RWPE1 (cell line): ENCODE measurements at places on chromosomes 5 and 9.
A peak's percentile ranks its signal among the peaks of the same experiment; 100 is the strongest.

- DNase-seq: peak; percentile 70
Measured at GRCh38 chr9:132210472-132211145, 48.8 kb downstream of the NTNG2 start.

DNA sequence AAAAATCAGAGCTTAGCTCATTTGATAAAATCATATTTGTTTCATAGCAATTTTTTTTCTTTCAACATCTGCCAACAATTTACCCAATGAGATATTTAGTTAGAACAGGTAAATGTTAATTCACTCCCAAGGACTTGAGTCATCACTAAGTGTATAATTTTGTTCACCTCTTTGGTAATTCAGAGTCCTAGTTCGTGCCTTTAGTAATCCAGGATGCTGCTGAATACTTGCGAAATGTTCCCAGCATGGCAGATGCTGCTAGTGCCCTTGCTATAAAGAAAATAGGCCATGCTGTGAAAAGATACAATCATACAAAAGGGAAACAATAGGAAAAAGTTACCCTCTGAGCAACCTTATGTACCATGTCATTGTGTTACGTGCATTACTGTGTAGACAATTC, 210.5 kb downstream of the CSNK1G3 start:
- no peak for DNase-seq

GRCh38 chr9:111661802-111662521, 557 bp downstream of the GNG10 start:
- DNase-seq: peak; percentile 53

- no peak for DNase-seq
Measured at GRCh38 chr5:88847420-88847819, 35.6 kb downstream of the MEF2C start.

- DNase-seq: no peak
Measured at GRCh38 chr5:154860123-154860522, 1.7 kb downstream of the CNOT8 start.

GRCh38 chr5:125143011-125143410, 396.6 kb upstream of the ZNF608 start:
- no peak for DNase-seq

DNA sequence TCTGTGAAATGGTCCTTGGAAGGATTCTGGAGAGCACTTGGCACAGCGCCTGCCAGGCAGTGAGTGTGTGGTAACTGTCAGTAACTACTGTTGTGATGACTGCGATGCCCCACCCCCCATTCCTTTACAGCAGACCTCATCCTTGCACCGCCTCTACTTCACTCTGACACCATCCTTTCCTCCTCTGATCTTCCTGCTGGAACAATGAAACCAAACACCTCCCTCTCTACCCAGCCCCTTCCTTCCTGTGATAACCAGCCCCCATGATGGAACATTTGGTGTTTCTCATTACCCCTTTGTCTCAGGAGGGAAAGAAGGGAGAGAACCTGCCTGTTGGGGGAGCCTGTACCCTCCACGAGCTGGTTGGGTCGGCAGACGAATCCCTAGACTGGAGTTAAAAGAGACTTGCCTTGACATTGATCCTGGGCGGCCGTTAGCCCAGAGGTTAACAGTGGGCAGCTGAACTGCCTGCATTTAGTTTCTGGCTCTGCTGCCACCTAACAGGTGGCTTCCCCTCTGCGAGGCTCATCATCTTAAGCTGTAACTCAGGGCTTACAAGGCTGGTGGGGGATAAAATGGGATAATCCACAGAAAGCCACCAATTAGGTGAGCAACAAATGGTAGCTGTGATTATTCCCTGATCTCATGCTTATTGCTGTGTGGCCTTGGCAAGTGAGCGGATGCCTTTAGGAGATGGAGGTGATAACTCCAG, 34.2 kb upstream of the GRPEL2 start:
- DNase-seq: peak; percentile 26

- DNase-seq: no peak
Measured at GRCh38 chr5:7856855-7857254, 5.9 kb upstream of the CFAP90 start.

GRCh38 chr5:150846654-150847333, 473 bp downstream of the IRGM start:
- DNase-seq: peak; percentile 86

- peak; percentile 78 for DNase-seq
Measured at GRCh38 chr9:34403554-34404380, 27.1 kb upstream of the MYORG start.

DNA sequence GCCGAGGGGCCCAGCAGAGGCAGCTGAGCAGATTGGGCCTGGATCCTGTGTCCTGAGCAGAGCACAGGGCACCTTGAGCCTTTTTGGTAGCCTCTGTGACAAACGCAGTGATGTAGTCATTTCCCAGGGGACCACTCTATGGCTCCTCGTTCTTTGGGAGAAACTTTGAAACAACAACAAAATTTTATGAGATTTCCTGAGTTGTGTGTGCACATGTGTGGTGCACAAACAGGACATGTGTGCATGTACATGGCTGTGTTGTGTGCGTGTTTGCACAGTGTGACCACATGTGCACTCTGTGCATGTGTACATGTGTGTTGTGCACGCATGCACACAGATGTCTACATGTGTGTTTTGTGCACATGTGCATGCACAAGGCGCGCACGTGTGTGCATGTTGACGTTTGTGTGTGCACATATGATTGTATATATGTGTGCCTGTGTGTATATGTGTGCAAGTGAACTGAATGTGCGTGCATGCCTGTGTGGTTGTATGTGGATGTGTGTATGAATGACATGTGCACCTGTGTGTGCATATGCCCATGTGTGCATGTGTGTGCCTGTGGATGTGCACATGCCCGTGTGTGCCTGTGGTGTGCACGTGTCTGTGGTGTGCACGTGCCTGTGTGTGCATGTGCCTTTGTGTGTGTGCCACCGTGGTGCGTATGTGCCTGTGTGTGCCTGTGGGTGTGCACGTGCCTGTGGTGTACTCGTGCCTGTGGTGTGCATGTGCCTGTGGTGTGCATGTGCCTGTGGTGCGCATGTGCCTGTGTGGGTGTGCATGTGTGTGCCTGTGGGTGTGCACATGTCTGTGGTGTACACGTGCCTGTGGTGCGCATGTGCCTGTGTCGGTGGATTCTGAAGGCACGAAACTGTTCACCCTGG, 221.6 kb downstream of the CACNA1B start:
- no peak for DNase-seq

DNA sequence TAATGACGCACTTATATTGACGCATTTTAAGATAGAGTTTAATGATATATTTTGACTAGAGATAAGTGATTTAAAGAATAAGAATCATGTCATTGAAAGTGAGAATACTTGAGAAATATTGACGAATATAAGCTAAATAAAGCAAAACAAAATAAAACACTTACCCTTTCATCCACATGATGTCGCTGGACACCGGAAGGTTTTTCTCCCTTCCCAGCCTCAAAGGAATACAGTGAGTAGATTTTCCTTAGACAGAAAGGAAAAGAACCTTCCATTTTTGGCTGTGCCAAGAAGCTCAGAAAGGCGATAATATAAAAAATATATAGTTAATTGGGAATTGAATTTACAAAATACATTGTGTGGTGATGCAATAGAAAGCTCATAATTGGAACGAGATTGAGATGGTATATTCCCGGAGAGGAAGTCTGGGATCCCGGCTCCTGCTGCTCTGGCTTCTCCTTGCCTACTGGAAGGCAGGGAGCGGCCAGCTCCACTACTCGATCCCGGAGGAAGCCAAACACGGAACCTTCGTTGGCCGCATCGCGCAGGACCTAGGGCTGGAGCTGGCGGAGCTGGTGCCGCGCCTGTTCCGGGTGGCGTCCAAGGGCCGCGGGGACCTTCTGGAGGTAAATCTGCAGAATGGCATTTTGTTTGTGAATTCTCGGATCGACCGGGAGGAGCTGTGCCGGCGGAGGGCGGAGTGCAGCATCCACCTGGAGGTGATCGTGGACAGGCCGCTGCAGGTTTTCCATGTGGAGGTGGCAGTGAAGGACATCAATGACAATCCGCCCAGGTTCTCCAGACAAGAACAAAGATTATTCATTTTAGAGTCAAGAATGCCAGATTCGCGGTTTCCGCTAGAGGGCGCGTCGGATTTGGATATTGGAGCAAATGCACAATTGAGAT, at the start of gene PCDHA5:
TSS of gene PCDHA5 (plus strand) at position 239 of the 906 bp plus-strand sequence.
- DNase-seq: no peak

- no peak for DNase-seq
Measured at GRCh38 chr9:7174301-7174700, 416.5 kb downstream of the KDM4C start.

DNA sequence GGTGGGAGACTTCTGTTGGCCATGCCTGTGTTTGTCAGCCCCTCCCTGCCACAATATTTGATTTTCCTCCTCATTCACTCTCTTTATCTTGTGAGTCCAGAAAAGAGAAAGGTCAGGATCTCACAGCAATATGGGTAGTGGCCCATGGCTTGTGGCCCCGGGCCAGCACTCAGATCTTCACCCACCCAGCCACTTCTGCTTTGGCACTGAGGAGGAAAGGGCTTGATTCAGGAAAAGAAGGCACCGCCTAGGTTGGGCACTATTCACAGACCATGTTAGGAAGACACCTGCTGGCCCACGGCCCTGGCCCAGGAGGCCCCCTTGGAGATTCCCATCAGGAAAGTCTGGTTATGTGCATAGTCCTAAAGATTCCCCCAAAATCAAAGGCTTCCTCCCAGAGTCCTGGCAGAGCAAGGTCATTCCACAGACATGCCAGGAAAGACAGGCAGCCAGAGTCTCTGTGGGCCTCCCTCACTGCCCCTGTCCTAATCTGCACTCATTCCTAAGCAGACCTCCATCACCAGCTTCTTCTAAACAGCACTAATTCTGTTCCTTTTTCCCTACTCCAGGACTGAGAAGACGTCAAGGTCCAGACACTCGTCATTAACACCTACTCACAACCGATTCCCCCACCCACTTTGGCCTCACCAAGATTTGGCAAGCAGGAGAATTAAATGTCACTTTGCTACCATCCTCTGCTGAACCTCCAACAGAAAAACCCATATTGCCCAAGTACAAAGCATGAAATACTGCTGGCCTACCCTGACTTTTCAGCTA, 179.3 kb downstream of the DEPDC1B start:
- no peak for DNase-seq

- DNase-seq: no peak
Measured at GRCh38 chr9:113454914-113455761, 8.4 kb upstream of the RGS3 start.

DNA sequence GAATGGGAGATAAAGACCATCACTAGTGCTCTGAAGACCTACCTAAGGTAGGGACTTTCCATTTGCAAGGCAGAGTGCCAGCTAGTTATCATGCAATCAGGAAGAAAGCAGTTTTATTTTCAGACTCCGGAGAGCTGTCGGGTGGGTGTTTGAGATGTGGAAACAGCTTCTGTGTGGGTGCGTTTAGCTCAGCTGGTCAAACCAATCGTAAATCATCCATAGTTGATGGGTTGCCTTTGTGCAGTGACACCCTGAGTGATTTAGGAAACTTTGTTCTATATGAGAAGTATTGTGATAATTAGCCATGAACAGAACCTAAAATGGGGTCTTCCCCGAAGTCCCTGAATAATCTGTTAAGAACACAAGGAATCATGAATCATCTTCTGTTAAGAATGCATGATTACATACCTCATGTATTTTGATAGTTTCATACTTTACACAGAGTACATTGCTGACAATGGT, 284.3 kb downstream of the ARHGAP26 start:
- DNase-seq: no peak

DNA sequence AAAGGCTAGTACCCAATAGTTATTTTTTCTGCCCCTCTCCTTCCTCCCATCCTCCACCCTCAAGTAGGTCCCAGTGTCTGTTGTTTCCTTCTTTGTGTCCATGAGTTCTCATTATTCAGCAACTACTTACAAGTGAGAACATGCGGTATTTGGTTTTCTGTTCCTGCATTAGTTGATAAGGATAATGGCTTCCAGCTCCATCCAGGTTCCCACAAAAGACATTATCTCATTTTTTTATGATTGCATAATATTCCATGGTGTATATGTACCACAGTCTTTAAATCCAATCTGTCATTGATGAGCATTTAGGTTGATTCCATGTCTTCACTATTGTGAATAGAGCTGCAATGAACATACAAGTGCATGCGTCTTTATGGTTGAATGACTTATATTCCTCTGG, 128.3 kb upstream of the ANKRD55 start:
- DNase-seq: no peak

DNA sequence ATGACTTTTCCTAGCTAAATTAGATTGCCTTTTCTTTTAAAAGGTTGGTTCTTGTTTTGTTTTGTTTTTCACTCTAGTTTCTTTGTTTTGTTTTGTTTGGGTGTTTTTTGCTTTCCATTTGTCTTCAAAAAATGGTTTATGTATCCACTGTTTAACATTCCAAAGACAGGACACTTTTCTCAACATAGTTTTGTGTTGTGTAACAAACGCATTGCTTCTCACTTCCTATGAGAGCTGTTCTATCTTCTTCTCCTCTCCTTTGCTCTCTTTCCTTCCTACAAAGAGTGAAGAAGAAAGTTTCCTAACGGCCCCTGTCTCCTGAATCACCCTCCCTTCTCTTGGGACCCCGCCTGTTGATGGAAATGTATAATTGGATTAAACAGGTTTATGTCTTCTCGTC, 539.7 kb downstream of the ACTL7B start:
- no peak for DNase-seq

DNA sequence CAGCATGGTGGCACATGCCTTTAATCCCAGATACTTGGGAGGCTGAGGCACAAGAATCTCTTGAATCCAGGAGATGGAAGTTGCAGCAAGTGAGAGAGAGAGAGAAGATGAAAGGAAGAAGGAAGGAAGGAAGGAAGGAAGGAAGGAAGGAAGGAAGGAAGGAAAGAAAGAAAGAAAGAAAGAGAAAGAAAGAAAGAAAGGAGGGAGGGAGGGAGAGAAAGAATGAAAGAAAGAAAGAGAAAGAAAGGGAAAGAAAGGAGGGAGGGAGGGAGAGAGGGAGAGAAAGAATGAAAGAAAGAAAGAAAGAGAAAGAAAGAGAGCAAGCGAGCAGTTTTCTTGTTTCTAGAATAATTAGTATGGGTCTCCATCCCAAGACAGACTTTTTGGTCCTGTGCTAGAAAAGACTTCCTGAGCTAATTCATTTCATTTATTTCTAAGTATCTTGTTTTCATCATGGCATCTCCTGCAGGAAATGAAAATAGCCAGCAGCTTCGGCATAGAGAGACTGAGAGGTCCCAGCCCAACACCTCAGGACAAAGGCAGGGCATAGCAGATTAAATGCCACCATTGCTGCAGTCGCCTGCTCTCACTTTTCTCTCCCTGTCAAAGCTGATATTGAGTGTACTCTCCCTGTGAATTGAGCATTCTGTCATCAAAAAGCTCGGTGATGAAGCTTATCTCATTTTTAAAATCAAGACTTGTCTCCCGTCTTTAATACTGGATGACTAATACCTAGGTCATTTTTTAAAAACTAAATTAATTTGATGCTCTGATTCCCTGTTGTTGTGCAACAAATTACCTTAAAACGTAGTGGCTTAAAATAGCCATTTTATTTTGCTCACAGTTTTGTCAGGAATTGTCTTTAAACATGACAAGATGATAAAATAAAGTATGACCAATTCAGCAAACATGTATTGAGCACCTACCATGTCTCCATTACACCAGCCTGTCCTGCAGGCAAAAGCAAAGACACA, 91.8 kb upstream of the ADRA1B start:
- no peak for DNase-seq

- DNase-seq: no peak
Measured at GRCh38 chr5:84085387-84086041, 299.2 kb downstream of the EDIL3 start.
